ENCODE measurements at places on chromosomes 5 and 9. TPM values are rescaled to one million over a fixed set of nuclear protein-coding genes. Genes with fewer than 3 reads are reported as not detected.

Gene OBP2B
- not detected for total RNA-seq

Gene NRG2
- 3.9 TPM for total RNA-seq

Gene NTNG2
- 0.07 TPM for total RNA-seq

Gene ENC1
- total RNA-seq, result 76.9 TPM

Gene CDC25C
- total RNA-seq, result 21.5 TPM

Gene PCDHB8
- total RNA-seq, result 0.14 TPM

Gene COL15A1
- total RNA-seq, result 0.89 TPM

Gene IL4
- total RNA-seq, result not detected

Gene PCDHGA5
- 0.62 TPM for total RNA-seq

Gene CARTPT
- total RNA-seq, result not detected

GRCh38 chr5:34959323-34959722 lies 30.0 kb downstream of the DNAJC21 start:
- DNase-seq, result no peak

GRCh38 chr5:82512025-82512424 lies 233.9 kb upstream of the RPS23 start:
- no peak for DNase-seq

DNA sequence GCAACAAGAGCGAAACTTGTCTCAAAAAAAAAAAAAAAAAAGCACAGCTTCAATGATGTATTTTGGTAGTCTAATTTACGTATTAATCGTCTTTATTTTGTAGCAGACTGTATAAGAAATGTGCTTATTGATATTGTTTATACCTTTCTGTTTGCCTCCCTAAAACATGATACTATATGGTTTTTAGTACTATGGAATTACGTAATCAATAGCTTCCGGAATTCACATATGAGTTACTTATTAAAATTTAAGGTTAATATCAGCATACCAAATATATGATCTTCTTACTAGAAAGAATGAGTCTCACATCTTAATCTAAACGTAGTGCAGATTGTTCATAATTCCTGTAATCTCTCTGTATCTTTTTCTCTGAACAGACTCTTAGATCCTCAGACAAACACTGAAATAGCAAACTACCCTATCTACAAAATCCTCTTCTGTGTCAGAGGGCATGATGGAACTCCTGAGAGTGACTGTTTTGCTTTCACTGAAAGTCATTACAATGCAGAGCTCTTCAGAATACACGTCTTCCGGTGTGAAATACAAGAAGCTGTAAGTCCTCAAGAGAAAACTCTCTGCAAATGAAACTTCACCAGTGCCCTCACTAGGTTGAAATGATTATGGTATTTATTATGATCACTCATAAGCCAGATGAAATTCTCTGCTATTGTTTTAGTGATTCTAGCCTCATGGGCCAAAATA lies 44.4 kb upstream of the GPR21 start:
- DNase-seq, result no peak

GRCh38 chr5:58410441-58410840 lies 49.4 kb downstream of the PLK2 start:
- peak; percentile 58 for DNase-seq

GRCh38 chr5:117084067-117084466 lies 509.4 kb upstream of the SEMA6A start:
- no peak for DNase-seq

DNA sequence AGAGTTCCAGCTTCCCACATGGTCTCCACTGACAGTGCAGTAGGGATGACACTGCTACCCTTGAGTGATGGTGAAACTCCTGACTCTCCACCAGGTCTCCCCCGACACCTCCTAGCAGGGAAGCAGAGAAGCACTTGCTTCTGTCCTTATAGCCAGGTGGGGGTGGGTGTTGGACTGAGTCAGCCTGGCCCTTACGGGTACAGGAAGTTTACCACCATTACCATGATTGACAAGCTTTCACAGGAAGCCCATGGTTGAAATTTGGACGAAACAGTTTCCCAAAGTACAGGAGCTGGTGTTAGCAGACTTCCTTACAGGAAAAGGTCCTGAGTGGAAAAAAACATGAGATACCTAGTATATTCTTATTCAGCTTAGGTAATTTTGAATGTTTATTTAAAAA lies 3.1 kb upstream of the FBXL7 start:
- no peak for DNase-seq

DNA sequence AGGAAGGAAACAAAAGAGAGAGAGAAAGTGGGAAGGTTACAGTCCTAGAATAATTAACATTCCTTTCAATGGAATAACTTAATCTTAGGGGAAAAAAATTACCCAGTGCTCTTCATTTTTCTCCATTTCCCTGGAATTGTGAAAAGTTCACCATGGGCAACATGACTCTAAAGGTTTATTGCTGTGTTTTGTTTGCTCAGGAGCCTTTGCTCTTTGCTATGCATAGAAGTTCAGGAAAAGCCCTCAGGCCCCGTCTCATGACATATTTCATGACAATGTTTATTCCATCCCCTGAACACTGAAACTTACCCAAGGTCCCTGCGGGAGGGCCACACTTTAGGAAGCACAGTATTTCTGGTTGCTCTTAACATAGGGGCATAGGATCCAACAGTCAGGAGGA lies 9.8 kb upstream of the CTSL start:
- no peak for DNase-seq

- DNase-seq, result no peak
These were observed 29.9 kb downstream of the HACD4 start for GRCh38 chr9:21001581-21001980.

- peak; percentile 38 for DNase-seq
These were observed 909 bp downstream of the AFF4 start for GRCh38 chr5:132962429-132963021.

- no peak for DNase-seq
These were observed 75.2 kb upstream of the CTSL start for GRCh38 chr9:87650611-87651295.

DNA sequence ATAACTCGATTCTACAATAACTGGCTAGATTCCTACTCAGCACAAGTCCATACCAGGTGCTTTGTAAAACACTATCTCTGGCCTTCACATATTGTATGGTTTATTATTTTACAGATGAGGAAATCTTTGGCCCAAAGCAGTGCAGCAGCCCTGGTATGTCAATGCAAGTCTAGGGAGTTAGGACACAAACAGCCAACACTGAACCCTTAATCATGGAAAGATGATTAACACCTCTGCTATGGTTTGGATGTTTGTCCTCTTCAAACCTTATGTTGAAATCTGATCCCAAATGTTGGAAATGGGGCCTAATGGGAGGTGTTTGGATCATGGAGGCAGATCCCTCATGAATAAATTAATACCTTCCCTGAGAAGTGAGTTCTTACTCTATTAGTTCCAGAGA lies 76.6 kb downstream of the MAPKAP1 start:
- DNase-seq, result no peak

- no peak for DNase-seq
These were observed 154.9 kb upstream of the VLDLR start for GRCh38 chr9:2466703-2467102.

- DNase-seq, result no peak
These were observed at the start of gene TRAF1 for GRCh38 chr9:120926397-120926928. TRAF1 (minus strand) TSS chr9:120926796; CDS start chr9:120926075, 721 bp downstream.

DNA sequence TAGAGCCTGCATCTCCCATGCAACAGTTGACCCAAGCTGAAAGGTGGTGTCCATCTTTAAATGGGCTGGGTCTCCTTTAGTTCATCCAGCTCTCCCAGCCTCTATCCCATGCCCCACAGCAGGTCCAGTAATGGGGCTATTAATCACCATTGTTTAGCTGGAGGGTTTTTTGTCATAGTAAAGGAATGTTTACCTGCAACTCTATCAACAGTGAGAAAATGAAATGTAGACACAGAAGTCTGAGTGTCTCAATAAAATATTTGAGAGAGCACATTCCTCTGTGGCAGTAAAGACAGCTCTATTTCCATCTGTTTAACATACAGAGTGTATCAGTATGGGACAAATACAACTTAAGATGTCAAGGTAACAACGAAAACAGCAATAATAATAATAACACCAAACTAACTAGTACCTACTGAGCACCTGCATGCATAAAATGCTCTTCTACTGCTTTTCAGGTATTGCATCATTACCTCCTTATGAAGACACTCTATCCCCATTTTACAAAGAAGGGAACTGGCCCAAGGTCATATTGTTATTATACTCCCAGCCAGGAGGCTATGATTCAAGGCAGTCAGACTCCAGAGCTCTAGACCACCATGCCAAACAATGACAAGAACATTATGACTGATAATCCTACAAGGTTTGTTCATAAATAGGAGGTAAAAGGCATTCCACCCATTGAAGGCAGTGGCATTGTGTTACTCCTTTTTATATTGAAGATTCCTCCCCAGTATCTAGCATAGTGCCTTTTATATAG lies 21.0 kb upstream of the C5orf58 start:
- DNase-seq, result no peak

DNA sequence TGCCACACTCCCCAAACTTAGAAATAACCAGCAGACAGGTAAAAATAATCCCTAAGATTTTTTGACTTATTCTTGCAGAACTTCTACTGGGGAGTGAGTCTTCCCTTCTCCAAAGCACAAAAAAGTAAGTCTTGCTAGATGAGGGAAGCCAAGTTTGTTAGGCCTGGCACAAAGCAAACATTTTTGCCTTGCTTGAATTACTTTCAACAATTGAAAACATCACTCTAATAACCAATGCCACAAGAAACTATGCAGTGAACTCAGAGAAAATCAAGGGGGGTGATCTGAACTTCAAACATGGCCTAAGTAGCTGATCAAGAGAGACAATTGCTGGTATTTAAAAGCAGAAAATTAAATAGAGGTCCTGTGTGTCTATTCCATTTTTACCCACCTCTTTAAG lies 123.6 kb upstream of the SLC1A3 start:
- no peak for DNase-seq

DNA sequence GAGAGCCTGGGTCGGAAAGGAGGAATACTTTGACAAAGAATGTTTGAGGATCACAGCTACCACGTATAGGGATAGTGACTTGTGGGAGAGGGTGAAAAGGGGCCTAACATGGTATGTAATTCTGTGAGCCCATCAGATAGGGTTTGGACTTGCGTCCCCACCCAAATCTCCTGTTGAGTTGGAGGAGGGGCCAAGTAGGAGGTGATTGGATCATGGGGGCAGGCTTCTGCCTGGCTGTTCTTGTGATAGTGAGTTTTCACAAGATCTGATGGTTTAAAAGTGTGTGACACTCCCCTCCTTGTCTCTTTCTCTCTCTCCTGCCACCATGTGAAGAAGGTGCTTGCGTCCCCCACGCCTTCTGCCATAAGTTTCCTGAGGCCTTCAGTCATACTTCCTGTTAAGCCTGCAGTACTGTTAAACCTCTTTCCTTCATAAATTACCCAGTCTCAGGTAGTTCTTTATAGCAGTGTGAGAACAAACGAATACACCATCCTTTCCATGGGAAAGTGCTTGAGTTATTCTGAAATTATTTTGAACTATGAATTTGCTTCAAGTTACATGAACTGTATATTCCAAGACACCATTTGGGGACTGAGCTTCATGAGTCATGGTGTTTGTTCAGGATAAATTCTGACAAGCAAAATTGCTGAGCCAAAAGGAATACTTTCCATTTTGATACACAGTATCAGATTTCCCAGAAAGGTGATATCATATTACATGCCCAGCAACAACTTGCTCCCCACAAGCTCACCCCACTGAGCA lies 68.8 kb upstream of the SSBP2 start:
- DNase-seq, result no peak

GRCh38 chr5:1529498-1529897 lies 5.7 kb upstream of the LPCAT1 start:
- no peak for DNase-seq

DNA sequence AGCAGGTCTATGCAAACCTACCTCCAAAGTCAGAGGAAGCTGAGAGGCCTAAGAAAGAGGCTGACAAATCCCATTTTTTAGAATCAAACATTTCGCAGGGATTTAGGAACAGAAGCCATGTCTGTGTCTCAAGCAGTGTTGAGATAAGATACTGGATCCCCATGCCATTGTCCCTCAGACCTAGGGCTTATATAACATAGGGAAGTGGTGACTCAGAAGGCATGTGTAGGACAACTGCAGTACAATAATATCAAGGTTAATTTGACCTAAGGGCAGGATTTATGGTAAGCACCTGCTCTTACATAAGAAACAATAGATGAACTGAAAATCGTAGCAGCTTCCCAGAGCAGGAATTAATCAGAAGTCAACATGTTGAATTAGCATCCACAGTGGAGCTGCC lies 459.4 kb downstream of the ANXA1 start:
- DNase-seq, result no peak

DNA sequence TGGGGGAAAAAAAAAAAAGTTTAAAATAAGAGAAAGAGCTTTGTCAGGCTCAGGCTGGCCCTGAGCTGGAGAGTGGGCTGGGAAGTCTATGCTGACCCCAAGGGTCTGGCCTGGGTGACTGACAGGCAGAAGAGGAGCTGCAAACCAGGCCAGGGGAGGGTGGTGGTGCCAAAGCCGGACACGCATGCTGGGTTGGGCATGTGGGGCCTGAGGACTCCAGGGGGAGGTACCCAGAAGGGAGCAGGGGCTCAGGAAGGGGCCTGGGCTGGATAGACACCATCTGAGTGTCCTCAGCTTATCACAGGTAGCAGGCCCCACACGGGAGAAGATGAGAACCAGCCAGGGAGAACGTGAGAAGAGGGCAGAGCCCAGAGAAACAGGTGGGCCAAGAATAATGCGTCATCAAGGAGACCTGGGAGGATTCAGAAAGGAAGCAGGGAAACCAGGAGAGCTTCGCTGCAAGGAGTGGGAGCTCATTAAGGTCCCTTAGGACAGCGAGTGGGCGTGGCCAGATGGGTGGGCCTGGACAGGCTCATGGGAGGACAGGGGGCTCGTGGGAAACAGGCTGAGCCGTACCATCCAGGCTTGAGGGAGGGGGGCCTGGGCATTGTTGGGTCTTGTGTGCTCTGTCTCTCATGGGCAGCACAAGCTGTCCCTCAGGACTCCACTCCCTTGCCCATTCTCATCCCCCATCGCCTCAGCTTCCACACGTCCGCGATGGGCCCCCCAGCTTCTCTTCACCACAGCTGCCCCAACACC lies 16.0 kb downstream of the TMOD1 start:
- DNase-seq, result no peak

- DNase-seq, result no peak
These were observed 8.6 kb downstream of the GBGT1 start for GRCh38 chr9:133155156-133155555.

DNA sequence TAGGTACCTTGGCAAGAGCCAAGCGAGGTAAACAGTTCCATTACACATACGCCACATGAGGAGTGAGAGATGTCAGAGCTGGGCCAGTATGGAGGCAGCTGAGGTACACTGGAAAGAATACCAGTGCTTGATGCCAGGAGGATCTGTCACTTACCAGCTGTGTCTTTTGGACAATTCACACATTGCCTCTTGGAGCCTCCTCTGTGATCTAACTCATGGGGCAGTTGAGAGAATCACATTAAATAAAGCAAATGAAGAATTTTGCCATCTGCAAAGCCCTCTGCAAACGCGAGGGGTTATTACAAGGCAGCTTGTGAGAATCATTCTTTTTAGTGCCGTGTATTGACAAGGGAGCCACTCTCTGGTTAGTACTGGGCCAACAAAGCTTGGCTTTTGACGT lies 429.7 kb upstream of the KLF4 start:
- no peak for DNase-seq
